Caudate nucleus (tissue), 63 donors: ENCODE measurements at places on chromosomes 16 and 17.
A peak's percentile ranks its signal among the peaks of the same experiment; 100 is the strongest.

DNA sequence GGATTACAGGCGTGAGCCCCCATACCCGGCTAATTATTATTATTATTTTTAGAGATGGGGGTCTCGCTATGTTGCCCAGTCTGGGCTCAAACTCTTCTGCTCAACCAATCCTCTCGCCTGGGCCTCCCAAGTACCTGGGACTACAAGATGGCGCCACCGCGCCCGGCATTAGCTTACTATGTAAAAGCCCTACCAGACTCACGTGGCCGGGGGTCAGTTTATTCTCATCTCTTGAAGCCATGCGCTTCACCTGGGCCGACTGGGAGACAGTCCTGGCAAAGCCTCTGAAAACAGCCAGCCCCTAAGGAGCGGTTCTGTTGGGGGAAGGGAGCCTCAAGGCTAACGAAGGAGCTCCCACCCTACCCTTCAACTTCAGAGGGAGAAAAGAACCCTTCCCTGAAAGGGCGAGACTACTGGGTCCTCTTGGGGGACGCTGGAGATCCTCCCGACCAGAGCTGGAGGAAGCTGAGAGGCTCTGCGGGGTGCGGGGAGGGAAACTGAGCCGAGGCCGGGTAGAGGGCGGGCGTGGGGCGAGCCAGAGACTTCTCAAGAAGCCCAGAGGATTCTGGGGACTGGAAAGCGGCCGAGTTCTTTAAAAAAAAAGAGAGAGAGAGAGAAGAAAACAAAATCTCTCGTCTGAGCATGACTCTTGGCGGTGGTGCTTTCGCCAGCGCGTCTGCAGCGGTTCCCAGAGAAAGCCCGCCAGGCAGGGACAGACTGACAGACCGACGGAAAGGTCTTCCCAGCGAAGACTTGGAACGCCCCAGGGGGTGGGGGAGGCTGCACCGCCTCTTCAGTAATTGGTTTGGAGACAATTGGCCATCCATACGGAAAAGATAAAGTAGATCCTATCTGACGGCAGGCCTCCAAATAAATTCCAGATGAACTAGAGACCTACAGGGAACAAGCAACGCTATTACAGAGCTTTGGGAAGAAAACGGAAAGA, 5.6 kb upstream of the TUBG2 start:
- no peak for DNase-seq

DNA sequence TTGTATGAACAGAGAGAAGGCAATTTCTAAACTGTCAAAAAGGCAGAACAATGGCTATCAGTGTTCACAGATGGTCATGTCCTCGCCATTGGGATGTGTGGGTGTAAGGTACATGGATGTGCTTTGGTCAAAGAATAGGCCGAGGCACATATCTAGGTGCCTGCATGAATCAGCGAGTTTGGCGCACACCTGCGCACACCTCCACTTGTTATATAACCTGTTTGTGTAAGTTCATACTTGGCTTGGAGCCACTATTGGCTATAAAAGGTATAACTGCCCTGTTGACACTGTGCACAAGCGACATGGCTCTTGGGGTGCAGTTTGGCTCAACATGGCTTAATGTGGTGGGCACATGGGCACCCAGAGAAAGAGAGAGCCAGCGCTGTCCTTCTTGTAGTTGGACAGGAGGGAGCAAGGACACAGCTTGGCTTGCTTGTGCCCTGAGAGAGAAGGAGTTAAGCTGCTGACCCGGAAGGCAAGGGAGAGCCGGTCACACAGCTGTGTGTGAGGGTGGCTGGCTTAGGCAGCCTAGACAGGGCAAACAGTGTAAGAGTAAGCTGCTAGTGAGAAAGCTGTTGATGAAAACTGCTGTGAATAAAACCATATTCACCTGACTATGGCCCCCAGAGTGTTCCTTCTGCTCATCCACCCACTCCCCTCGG, 499.1 kb downstream of the KCNJ2 start:
- no peak for DNase-seq

- no peak for DNase-seq
Observed at GRCh38 chr17:62804822-62805221, 3.3 kb downstream of the MARCHF10 start.

DNA sequence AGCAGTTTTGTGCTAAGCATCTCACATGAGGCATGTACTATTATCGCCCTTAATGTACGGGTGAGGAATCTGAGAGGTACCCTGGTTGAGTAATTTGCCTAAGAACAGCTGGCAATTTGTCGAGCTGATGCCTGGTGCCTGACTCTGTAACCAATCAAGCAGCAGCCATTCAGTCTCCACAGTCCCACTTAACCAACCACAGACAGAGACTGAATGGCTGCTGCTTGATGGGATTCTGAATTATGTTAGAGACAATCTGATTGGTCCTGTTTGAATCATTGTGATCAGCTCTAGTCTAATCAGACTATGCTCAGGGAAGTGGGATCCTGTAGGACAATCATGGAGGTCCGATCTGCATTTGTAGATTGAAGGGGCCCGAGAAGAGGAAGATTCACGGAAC, 447.0 kb downstream of the SHISA9 start:
- DNase-seq, result no peak

- no peak for DNase-seq
Observed at GRCh38 chr17:78357672-78358537, 2.0 kb downstream of the SOCS3 start.

GRCh38 chr17:73616120-73616872, 27.9 kb downstream of the SDK2 start:
- no peak for DNase-seq

DNA sequence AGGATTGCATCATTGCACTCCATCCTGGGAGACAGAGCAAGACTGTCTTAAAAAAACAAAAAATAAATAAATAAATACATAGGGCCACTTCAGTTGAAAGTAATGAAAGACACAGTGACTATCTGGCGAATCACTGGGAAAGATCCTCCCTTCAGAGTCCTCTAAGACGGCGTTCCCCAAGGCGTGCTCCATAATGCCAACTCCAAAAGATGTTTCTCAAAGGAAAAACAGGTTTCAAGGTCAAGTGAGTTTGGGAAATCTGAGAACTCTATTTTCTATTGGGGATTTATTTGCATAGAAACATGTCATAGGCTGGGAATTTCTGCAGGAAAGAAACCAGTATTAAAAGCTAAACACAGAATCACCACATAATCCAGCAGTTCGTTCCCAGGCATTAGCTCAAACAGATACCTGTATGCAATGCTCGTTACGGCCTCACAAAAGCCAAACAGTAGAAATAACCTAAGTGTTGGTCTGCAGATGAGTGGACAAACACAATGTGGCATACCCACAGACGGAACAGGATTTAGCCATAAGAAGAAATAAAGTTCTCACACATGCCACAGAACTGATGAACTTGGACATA, 7.9 kb downstream of the KLHDC4 start:
- no peak for DNase-seq

- no peak for DNase-seq
Observed at GRCh38 chr17:39231591-39232551, 6.1 kb upstream of the STAC2 start.

DNA sequence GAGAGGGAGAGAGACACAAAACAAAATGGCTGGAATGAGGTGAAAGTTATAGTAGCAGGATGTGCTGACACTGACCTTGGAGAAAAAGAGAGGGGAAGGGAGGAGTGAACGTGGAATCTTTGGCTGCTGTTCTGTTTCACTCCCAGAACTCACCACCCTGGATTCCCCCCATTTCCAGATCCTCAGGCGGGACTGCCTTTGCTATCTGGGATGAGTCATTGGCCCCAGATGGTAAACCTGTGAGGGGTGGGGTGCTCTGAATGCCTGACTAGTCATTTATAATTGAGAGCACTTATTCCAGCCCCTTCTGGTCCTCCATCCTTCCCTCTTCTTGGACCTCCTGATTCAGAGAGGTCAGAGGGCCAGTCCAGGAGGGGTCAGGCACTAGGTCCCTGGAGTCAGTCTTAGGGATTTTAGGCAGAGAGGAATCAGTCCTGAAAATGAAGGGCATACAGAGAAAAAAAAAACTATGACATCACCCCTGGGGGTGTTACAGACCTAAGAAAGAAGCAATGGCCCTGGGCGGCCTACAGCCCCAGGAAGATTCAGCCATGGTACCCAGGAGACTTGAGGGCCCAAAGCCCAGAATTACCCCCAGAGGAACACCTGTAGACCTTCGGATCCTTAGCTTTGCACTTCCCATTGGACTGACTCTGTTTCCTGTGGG, 2.2 kb upstream of the ZG16 start:
- DNase-seq, result no peak

DNA sequence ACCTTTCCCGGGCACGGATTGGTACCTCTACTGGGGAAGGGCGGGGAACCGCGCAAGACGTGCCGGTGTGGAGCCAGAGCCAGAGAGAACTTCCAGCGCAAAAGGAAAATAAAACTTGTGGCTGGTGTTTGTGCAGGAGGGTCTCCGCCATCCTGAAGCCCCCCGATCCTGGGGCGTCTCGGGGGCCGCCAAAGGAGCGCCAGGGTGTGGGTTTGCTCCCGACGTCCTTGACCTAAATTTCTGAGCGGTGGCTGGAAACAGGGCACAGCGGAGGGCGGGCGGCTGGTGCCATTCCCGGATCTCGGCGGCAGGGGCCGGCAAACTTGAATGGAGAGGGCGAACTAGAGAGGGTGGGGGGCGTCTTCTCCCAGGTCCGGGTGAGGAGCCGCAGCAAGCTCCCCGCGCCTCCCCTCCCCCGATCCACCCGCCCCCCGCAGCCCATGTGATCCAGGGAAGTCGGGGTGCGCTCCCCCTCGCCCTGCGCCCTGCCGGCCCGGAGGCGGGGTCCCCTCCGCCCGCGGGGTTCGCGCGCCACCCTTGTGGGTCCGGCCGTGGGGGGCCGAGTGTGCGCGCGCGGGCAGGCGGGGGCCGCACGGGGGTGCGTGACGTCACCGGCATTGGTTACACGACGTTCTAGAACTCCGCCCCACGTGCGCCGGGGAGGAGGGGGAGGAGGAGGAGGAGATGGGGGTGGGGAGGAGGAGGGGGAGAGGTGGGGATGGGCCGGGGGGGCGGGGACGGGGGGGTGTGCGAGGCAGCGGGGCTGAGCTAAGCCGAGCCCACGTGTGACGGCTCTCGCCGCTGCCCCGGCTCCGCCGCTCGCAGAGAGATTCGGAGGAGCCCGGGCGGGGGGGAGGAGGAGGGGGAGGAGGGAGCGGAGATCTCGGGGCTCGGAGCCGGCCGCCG, at the start of gene MSI2:
Gene MSI2 (plus strand): TSS at position 748 of the 906 bp plus-strand sequence. CDS start 220 bp downstream, outside the sequence.
- DNase-seq, result peak; percentile 70

DNA sequence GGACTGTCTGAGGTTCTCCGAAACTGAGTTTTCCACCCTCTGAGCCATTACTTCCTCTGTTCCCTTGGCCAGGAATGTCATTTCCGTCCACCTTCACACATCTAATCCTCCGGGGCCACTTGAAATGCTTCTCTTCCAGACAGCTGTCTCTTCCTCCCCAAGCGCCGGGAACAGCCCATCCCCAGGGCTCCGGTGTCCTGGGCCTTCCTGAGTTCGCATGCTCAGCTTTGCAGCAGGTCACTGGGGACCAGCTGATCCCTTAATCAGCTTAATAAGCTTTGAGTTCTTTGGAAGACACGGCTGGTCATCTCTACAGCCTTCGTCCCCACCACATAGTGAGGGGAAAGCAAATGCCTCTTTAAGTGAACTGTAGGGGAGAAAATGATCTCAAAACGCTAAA, 123.4 kb downstream of the DYNLRB2 start:
- no peak for DNase-seq

DNA sequence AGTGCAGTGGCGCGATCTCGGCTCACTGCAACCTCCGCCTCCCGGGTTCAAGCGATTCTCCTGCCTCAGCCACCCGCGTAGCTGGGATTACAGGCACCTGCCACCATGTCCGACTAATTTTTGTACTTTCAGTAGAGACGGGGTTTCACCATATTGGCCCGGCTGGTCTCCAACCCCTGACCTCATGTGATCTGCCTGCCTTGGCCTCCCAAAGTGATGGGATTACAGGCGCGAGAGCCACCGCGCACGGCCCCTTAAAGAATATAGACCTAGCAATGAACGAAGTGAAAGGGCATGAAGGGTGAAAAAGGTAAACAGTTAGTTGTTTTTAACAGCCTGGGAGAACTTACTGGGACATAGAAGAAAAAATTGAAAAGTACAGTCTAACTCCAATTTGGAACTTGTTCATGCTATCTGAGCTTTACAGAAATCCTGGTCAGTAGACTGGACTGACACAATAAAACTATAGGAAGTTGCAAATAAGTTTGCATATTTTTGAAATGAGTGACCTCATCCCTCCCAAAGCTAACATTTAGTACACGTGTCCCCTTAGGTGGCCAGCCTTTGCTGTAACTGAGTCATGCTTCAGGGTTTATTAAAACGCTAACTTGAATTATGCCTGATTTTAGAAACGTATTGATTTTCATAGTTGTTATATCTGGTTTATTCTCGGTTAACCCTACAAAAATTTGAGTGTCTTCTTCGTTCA, 1.8 kb downstream of the COG1 start:
- no peak for DNase-seq
